ENCODE measurements at places on chromosomes 4 and X.

DNA sequence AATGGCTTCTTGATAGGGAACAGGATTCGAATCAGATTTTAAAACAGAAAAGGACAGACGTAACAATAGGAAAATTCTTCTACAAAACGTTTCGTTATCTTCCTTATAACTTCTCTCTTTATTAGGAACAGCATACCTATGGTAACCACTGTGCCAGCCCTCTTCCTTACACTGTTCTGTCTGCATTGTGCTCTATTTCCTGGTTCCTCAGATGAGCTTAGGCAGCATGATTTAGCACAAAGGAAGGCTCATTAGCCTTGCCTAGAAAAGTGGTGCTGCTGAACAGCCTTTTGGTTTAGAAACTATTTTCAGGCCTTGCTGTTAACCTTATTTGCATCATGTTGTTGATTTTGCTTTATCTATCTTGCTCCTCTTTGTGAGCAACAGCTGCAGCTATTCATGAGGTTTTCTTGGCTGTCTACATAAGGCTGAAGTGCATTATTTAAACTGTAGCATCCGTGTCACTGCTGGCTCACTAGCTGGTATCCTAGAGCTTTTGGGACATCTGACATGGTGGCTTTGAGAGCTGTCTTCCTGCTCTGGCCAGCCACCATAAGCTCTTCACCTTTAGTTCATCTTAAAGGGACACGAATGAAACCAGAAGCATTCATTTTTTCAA is 69.9 kb upstream of the NRK start:
- no peak for DNase-seq

DNA sequence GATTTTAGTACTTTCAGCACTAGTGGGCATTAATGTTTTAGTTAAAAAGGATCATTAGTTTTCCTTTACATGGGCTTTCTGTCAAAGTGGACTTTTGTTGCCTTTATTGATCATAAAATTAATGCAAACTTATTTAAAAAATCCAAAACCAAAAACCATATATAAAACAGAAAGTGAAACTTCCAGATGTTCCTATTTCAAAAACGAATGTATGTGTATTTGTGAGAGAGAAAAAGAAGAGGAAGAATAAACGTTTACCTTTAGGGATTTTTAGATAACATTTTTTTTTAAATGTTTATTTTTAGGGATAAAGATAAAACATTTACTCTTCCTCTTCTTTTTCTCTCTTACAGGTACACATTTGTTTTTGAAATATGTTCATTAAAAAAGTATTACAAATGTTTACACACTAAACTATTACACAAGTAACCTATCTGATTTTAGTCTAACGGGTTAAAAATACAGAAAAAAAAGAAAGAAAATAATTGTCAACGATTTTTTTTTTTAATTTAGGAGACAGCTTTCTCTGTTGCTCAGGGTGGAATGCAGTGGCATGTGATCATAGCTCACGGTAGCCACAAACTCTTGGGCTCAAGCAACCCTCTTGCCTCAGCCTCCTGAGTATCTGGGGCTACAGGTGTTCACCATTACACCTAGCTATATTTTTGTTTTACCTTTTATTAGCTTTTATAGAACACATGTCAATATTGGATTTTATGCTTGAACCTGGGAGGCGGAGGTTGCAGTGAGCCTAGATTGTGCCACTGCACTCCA is 16.8 kb upstream of the COX18 start:
- DNase-seq, result no peak

GRCh38 chr4:83604321-83604720 is 68.4 kb downstream of the GPAT3 start:
- DNase-seq, result no peak

- DNase-seq, result no peak
Measured at GRCh38 chr4:53116954-53117353, 248.9 kb downstream of the SCFD2 start.

DNA sequence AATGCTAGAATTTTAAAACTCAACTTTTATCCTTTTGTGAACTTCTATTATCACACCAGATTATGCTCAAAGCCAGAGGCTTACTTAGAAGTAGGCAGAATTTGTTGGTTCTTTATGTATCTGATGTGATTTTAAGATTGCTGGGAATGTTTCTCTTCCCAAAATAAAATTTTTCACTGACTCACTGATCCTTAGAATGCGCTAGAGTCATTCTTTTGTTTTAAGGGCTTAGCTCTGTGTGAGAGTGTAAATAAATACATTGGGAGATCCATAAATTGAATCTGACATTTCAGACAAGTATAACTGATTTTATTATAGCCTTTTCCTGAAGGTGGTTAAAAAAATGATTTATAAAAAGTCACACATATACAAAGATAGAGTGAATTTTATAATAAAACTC is 101.3 kb downstream of the LARP1B start:
- no peak for DNase-seq

DNA sequence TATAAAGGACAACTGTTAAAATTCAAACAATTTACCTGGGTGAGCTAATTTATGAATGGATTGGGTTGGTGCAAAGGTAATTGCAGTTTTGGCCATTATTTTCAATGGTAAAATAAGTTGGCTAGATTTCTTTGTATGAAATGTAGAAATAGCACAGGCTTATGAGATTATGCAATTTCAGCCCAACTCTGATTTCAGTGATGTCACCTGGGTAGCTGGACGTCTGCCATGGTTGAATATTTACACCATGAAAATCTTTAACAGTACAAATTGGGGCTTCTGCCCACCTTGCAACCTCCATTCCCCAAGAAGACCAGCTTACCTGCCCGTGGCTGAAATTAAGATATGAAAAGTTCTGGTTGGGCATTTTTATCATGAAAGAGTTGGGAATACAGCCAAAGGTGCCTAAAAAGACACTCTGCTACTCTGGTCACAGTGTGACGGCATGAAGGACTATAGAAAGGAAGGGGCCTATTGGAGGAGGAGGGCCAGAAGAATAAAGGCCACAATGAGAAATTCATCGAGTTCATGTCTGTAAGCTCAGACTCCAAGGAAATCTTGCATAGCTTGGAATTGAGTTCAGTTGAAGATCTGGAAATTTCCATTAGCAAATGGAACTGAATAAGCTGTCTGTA is 29.7 kb downstream of the EGF start:
- no peak for DNase-seq
